ENCODE measurements at places on chromosomes 1 and 21.
A peak's percentile ranks its signal among the peaks of the same experiment; 100 is the strongest.

- no peak for DNase-seq
Observed at GRCh38 chr1:12275370-12275769, 45.5 kb downstream of the VPS13D start.

DNA sequence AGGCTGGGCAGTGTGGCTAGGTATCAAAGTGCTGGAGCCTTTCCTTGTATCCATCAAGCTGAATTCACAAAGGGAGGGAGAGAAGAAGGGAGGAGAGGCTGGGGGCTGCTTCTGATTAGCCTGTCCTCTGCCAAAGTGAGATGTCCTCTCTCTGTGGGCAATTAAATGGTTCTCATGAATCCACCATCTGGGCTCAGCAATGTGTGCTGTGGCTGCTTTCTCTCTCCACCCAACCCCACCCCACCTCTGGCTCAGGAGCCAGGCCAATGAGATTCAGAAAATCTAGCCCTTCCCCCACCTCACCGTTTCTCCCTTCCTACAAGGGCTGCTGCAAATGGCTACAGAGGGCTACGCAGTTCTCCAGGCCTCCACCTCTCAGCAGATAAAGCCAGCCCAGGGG, 154.6 kb downstream of the TENT5C start:
- DNase-seq = no peak

DNA sequence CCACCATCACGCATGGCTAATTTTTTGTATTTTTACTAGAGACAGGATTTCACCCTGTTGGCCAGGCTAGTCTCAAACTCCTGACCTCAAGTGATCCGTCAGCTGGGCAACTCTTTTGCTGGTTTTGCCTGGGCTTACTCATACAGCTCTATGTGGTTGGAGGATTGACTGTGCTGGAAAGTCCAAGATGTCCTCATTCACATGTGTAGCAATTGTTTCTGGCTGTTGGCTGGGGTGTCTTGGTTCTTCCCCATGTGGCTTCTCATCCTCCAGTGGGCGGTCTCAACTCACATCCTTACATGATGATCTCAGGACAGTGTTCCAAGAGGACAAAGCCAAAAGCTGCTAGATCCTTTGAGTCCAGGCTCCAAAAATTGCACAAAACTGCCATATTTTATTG, 53.3 kb downstream of the TEX35 start:
- no peak for DNase-seq

- DNase-seq = peak; percentile 7
Observed at GRCh38 chr1:231091831-231092301, 51.8 kb upstream of the FAM89A start.

Data from stimulated activated CD8-positive, alpha-beta memory T cell treated with anti-CD3 and anti-CD28 coated beads, Interleukin-2, amount 100 ng/mL, for 1 hour (primary cell).